ENCODE measurements at places on chromosomes 11 and 22.

- DNase-seq, result no peak
These were observed 277.4 kb upstream of the SESN3 start for GRCh38 chr11:95508219-95508890.

DNA sequence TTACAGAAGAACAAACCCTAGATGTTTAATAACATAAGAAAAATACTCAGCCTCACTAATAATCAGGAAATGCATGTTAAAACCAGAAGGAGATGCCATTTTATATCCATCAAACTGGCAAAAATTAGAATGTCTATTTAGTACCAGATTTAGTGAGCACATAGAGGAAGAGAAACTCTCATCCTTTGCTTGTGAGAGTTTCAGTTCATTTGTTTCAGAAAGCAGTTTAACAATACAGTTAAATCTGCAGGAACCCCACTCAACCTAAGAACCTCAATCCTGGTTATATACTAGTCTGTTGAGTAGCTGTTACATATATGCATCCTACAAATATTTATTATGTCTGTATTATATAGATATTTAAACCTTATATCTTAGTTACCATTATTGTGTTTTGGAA is 172.6 kb downstream of the WNT11 start:
- DNase-seq, result no peak

GRCh38 chr11:67262731-67263675 is 3.3 kb upstream of the GRK2 start:
- DNase-seq, result no peak

DNA sequence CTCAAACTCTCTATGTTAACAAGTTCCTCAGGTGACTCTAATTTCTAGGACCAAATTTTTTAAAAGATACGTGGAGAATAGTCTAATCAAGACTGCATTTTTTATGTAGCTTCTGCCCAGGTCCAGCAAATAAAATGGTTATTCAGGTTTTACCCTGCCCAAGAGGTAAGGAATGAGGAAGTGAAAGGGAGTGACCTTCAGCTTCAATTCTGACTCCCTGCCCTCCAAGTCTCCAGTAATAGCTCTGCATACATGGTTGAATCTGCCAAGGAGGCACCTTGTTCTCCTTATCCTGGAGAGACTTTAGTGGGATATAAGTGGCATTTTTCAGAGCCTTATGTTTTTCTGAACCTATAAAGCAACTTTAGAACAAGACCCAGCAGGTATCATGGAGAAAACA is 15.5 kb downstream of the MUC15 start:
- no peak for DNase-seq

DNA sequence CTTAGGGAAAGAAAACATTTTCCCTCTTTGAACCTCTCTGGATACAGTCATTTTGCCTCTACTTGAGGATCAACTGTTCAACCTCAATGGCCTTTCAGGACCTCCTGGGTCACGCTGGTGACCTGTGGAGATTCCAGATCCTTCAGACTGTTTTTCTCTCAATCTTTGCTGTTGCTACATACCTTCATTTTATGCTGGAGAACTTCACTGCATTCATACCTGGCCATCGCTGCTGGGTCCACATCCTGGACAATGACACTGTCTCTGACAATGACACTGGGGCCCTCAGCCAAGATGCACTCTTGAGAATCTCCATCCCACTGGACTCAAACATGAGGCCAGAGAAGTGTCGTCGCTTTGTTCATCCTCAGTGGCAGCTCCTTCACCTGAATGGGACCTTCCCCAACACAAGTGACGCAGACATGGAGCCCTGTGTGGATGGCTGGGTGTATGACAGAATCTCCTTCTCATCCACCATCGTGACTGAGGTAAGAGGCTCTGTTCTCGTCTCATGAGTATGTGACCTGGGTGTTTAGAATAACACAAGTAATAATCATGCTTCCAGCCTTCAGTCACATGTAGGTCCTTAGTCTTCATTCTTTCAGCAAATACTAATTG is 495 bp downstream of the SLC22A9 start:
- no peak for DNase-seq

- no peak for DNase-seq
These were observed 66.2 kb downstream of the AMBRA1 start for GRCh38 chr11:46527591-46528130.

DNA sequence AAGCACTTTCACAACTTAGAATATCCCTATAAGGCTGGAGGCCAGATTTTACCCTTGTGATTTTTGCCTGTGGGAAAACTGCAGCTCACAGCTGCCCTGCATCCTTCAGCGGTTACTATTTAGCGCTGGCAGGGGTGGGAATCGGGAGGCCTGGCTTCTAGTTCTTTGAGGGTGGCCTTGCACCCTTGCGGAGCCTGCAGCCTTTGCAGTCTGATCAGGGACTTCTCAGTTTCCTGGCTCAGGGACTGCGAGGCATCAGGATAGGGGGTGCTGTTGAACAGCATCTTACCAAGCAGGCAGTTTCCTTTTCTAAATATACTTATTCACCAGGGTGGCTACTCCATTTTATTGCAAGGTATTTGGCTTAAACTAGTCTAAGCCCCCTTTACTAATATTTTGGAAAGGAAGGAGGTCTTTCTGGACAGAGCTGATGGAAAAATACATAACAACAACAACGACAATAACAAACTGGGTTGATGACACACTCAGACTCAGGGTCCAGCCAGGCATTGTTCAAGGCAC is 2.9 kb upstream of the APOA1 start:
- no peak for DNase-seq

GRCh38 chr22:32013200-32013599 is 29.9 kb upstream of the SLC5A1 start:
- no peak for DNase-seq

- no peak for DNase-seq
These were observed 28.0 kb downstream of the ZC3H12C start for GRCh38 chr11:110121204-110121603.

GRCh38 chr11:9020916-9021315 is 17.1 kb upstream of the NRIP3 start:
- no peak for DNase-seq

- no peak for DNase-seq
These were observed 23.9 kb upstream of the TMPRSS13 start for GRCh38 chr11:117953024-117953671.

GRCh38 chr11:126061707-126062678 is 673 bp downstream of the CDON start:
- no peak for DNase-seq

- no peak for DNase-seq
These were observed 718 bp downstream of the LTBP3 start for GRCh38 chr11:65557280-65558001.

- no peak for DNase-seq
These were observed 235.0 kb upstream of the ZC3H12C start for GRCh38 chr11:109858152-109858551.

GRCh38 chr11:94754819-94755218 is 13.3 kb upstream of the AMOTL1 start:
- no peak for DNase-seq

- DNase-seq, result no peak
These were observed 104.6 kb downstream of the ATXN10 start for GRCh38 chr22:45776313-45776585.

DNA sequence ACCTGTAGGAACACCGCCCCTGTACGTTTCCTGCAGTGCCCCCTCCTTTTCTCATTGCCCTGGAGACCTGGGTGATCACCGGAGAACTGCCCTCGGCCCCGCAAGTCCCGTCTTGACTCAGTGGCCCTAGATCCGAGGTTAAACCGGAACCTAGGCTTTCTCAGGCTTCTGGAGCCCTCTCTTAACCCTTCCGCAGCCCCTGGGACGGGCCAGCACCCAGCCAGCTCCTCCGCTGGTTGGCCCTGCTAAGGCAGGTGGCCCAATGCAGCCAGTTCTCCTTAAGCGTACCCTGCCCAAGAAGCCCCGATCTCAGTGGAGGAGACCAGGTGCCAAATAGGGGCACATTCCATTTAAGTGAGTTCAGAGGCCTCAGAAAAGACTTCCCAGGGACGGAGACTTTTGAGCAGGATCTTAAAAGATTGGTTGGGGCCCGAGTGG is 776 bp downstream of the NLRX1 start:
- DNase-seq, result no peak

GRCh38 chr11:7901319-7901854 is 29.7 kb downstream of the OR10A6 start:
- no peak for DNase-seq

GRCh38 chr11:12179019-12179418 is 68.6 kb downstream of the MICAL2 start:
- no peak for DNase-seq

- no peak for DNase-seq
These were observed 105.8 kb downstream of the GAB2 start for GRCh38 chr11:78311702-78312371.
